ENCODE measurements at places on chromosomes 3 and 15. TPM values are rescaled to one million over a fixed set of nuclear protein-coding genes. Genes with fewer than 3 reads are reported as not detected.
A peak's percentile ranks its signal among the peaks of the same experiment; 100 is the strongest.

DNA sequence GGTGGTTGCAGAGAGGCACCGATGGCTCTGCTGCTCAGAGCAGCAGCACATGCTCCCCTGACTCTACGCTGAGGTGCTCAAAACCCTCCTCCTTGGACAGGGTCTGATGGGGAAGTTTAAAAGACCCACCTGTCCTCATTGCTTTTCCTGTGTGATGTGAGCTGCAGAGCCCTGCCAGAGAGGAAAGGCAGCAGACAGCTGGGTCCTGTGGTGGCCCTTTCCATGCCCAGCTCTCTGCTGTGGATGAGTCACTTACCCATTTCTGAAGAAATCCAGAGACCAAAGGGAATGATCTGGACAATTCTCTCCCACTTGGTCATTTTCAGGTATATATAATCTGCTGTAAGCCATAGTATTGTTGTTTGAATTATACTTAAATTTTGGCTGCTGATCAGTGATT lies 121.7 kb downstream of the CHDH start:
- peaks cover 3% of the 10 kb centered on the region for H3K27me3 ChIP-seq
- DNase-seq, result peak; percentile 88
- H3K27ac ChIP-seq, result no peak overlapping the region
- H3K36me3 ChIP-seq, result no peaks in the 10 kb centered on the region
- H3K4me3 ChIP-seq, result no peak overlapping the region

DNA sequence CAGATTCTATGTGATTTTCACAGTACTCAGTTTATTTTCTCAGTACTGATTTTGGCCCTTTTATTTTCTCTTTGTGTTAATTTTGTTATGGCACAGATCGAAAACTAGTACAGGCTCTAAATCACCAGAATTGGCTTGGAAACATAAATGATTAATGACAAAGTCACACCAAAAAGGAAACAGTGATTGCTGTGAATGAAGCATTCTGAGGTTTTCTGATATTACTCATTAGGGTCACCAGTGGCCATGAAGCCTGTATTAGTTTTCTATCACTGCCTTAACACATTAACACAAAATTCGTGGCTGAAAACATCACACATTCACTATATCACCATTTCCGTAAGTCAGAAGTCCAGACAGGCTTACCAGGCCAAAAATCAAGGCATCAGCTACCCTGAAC lies 343.0 kb upstream of the THRB start:
- H3K36me3 ChIP-seq, result no peaks in the 10 kb centered on the region
- no peaks in the 10 kb centered on the region for H3K27me3 ChIP-seq
- DNase-seq, result no peak
- no peak overlapping the region for H3K27ac ChIP-seq
- H3K4me3 ChIP-seq, result no peak overlapping the region

- H3K36me3 ChIP-seq, result no peaks in the 10 kb centered on the region
- peaks cover 2% of the 10 kb centered on the region for H3K27me3 ChIP-seq
- H3K4me3 ChIP-seq, result no peak overlapping the region
- H3K4me1 ChIP-seq, result peaks cover 10% of the 10 kb centered on the region
- H3K27ac ChIP-seq, result no peak overlapping the region
- DNase-seq, result peak; percentile 81
These were observed 45.2 kb upstream of the BDH1 start for GRCh38 chr3:197600796-197601565.

DNA sequence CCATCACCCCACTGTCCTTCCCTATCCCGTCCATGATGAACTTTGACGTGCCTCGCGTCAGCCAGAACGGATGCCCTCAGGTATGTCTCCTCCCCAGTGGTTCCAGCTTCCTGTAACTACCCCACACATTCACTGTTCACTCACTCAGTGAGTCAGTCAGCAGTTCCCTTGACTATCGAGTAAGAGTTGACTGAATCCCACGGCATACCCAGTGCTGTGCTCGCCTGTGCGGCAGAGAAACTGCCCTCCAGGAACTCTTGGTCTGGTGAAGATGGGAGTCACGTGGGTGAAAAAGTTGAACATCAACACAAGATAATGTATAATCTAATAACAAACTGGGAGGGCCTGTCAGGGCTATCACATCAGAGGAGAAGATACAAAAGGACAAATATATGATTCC lies 36.7 kb downstream of the CCDC33 start:
- no peak overlapping the region for H3K4me3 ChIP-seq
- no peaks in the 10 kb centered on the region for H3K36me3 ChIP-seq
- DNase-seq, result peak; percentile 47
- H3K27me3 ChIP-seq, result peaks cover 39% of the 10 kb centered on the region
- H3K4me1 ChIP-seq, result no peaks in the 10 kb centered on the region

- peak overlapping the region; percentile 67 for H3K27ac ChIP-seq
- peak; percentile 89 for DNase-seq
- peaks cover 42% of the 10 kb centered on the region for H3K4me1 ChIP-seq
- H3K27me3 ChIP-seq, result no peaks in the 10 kb centered on the region
- H3K4me3 ChIP-seq, result no peak overlapping the region
These were observed 1.5 kb upstream of the MAPKBP1 start for GRCh38 chr15:41772720-41773331.

- H3K4me3 ChIP-seq, result peak overlapping the region; percentile 67
- peaks cover 40% of the 10 kb centered on the region for H3K4me1 ChIP-seq
- no peaks in the 10 kb centered on the region for H3K36me3 ChIP-seq
- DNase-seq, result peak; percentile 82
These were observed 20.4 kb upstream of the NFKBIZ start for GRCh38 chr3:101828691-101829436.

KBTBD8 gene
- total RNA-seq, result 3.8 TPM

PTH1R gene
- total RNA-seq, result 0.29 TPM

CHRNA7 gene
- not detected for total RNA-seq

CHMP2B gene
- 63.1 TPM for total RNA-seq

SNX4 gene
- 36.2 TPM for total RNA-seq

IL1RAP gene
- total RNA-seq, result 14.7 TPM

KCNH8 gene
- total RNA-seq, result not detected

Measured in osteoblast (primary cell).